ENCODE measurements at places on chromosomes 7 and 10.

DNA sequence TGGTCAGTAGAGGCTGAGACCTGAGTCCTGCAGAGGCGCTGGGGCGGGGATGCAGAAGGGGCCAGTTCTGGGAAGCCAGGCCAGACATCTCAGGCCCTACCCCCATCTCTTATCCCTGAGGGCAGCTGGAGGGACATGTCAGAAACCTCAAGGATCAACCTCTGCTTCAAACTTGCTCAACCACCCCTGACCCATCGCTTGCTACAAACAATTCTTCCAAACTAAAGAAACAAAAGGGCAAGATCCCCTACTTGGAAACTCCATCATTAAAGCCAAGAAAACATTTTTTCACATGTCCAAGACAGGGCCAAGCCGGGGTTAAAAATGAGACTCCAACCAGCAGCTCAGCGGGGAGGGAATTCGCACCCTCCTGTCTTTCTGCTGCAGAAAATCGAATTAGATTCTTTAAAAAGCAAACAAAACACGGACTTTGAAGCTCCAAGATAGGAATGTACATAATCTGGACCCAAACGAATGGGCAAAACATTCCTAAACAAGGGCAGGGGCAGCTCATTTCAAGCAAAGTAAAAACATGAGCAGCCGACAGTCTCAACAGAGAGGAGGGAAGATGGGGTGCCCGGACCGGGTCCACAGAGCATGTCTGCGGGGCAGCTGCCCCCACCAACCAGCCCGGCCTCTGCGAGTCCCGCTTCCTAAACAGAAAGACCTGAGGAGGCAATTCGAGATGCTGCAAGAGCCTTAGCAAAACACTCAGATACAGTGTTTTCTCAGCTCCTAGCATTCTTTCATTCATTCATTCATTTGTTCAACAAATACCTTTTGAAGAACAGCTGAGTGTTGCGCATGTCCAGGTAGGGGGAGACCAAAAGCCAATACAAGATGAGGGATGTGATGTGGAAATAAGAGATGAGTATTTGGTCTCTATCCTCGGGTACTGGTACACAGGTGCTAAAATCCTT, 44.8 kb downstream of the CHST15 start:
- no peak for DNase-seq

DNA sequence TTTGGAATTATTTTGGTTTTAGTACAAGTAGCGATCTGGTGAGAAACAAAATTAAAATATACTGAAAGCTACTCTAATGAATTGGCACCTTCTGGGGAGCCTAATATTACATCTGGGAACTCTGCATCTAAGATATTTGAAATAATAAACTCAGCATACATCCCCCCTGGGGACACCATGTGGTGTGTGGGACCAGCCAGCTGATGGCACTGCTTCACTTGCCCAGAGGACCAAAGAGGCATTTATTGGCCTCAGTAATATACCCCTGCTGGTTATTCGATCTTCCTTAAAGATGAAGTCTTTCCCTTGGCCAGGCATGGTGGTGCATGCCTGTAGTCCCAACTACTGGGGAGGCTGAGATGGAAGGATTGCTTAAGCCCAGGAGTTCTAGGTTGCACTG, 195.1 kb upstream of the AUTS2 start:
- no peak for DNase-seq

DNA sequence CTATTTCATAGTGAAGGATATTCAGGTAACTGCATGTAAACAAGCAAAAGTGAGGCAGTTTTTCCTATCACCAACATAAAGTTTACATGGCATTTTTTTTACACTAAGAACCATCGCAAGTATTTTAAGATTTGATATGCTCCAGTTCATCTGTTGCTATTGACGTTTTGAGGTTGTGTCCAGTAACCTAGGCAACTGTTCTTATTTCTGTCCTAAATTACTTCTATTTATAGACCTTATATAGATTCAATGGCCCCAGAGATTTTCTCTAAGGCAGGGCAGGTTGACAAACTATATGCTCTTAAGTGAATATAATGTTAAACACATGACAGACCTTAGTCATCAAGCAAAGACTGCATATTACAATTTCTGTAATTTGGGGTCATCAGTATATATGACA, 830.2 kb upstream of the LRRTM3 start:
- DNase-seq: no peak

GRCh38 chr10:132373241-132373955, 23.6 kb upstream of the PWWP2B start:
- no peak for DNase-seq

DNA sequence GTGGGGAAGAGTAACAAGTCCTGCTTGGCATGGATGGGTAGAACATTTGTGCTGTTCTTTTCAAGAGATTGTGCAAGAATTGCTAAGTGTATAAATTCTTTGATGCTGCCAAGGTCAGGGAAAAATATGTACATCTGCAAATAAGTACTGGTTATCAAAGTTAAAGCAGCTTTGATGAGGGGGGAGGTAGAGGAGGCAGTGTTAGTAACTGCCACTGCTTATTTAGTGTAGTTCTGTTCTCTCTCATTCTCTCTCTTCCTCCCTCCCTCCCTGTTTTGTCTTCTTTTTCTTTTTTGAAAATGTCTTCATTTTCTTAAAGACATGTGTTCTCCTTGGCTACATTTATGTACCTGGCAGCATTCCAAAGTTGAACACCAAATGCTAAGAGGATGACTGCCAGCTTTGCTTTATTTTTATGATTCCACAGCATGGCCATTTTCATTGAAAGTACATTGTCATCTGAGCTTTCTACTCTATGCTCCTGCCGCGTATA, 18.6 kb downstream of the CACNB2 start:
- DNase-seq: no peak

DNA sequence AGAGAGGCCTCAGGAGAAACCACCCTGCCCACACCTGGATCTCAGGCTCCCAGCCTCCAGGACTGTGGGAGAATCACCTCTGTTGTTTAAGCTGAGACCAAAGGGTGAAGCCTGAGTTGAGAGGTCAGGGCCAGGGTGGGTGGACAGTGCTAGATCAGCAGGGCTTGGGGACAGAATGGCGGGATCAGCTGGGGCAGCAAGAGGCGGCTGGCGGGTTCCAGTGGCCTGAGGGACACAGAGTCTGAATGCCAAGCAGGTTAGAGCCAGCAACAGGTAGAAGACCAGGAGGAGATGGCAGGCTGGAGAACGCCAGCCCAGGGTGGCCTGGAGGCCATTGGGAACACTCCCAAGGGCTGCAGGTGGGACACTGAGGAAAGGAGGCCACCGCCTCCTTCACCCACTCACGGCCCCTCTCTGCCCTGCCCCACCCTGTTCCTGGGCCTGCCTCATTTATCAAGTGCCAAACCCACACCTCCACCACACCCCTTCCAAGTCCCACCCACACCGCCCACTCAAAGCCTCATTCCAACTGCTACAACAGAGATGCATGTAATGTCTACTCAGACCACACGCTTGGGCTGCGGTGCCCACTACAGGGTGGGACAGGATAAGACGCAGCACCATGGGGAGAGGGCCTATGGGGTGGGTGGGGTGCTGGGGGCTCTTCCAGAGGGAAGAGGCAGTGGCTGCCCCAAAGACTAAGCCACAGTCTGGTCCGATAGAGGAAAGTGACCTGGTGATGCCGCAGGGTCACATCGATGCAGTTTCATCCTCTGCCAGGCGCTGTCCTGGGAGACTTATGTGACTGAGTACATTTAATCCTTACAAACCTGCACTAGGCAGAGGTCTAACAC, 173.9 kb downstream of the TNS3 start:
- no peak for DNase-seq

DNA sequence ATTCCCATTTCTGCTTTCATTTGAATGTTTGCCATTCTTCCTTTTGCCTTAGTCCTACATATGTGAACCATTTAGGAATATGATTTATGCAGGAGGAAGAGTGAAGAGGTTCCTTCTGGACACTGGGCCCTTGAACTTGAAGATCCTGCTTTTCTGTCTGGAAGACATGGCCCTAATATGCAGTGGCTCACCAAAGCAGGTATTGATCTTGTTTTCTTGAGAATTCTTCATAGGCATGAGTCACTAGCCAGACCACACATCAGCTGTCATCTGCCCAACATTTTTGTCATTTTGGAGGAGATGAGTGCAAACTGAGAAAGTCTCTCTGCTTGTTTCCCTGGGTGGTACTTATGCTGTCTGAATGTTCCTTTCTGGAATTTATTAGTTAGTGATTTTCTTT, 382.6 kb downstream of the LRMDA start:
- DNase-seq: no peak
